NCI-H1930 (cell line): ENCODE measurements at places on chromosomes 3 and 15.

- no peak for DNase-seq
Observed at GRCh38 chr3:14649466-14649865, 2.1 kb upstream of the CCDC174 start.

GRCh38 chr3:126434264-126434590 lies 39.5 kb downstream of the CFAP100 start:
- no peak for DNase-seq

- DNase-seq: no peak
Observed at GRCh38 chr15:68594533-68595259, 15.9 kb downstream of the CORO2B start.

DNA sequence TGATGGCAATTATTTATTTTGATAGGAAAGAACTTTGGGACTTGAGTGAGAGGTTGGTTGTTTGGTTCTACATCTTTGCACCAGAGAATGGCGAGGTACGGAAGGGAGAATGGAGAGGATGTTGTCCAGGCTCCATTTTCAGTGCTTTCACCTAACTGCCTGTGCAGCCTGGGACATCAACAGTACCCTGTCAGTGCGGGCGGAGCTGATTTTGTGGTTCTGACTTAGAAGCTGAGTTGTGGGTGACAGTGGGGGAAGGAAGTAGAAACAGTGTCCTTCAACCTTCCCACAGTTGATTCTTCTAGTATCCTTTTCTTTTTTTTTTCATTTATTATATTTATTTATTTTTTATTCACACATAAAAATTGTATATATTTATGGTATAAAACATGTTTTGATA lies 95.3 kb downstream of the TIGIT start:
- no peak for DNase-seq

DNA sequence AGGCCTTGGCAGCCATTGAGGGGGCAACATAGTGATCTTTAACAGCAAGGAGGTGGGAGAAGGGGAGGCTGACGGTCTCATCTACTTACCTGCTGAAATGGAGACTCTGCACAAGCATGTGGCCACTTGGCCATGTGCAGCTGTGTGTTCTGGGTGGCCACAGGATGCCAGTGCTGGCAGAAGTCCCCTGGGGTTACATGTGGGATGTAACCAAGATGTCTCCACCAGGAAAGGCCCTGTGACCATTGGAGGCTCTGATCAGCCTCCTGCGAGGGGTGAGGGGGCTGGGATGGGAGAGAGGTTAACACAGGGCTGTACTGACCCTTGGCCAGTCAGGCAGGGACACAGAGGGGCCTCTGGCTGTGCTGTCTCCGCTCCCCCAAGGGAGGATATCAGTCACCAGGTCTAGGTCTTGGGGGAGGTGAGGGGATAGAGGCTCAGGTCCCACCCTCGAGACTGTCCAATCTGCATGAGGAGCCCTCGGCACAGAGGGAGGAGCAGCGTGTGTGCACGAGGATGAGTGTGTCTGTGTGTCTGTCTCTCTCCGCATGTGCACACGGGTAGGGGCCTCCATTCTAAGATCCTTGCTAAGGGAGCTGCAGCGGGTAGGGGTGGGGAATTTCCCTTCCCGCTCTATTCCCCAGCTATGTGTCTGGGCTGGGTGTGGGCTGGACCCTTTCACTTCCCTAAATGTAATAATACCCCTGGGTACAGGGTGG lies 19.5 kb downstream of the PRKCD start:
- DNase-seq: no peak

GRCh38 chr15:74826921-74827320 lies 494 bp downstream of the CPLX3 start:
- DNase-seq: no peak
